Fibroblast of gingiva (primary cell): ENCODE measurements at places on chromosomes 7 and 10.
A peak's percentile ranks its signal among the peaks of the same experiment; 100 is the strongest.

- DNase-seq: no peak
Measured at GRCh38 chr10:36026656-36027390, 384.7 kb upstream of the FZD8 start.

GRCh38 chr7:152402384-152403250 lies 33.2 kb downstream of the KMT2C start:
- no peak for DNase-seq

DNA sequence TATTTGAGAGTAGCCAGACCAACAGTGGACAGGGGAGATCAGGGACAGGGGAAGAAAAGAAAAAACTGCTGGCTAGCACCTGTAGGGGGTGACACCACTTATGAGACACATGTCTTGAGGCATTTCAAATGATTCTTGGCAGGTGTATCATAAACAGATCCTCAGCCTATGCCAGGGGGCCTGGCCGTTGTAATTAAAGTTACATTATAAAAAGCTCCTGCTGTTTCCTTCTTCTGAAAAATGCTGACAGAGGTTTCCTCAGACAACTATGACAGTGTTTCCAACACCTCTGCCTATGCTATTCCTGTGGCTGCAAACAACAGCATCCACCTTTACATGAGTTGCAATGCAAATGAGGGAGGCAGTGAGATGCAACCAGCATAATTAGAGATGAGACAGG lies 281.0 kb upstream of the PTER start:
- DNase-seq: no peak

DNA sequence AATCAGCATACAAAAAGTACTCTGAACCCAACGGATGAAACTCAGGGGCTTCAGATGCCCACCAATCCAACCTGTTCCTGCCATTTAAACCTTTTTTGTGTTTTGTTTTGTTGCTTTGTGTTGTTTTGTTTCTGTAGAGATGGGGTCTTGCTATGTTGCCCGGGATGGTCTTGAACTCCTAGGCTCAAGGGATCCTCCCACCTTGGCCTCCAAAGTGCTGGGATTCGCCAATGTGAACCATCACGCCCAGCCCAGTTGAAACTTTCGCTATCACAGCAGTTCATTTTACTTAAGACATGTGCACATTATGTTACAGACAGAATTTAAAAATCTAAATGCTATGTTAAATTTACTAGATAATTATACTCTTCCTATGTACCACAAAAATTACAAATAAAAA lies 101.6 kb downstream of the SKIDA1 start:
- no peak for DNase-seq

GRCh38 chr10:118901906-118902305 lies 127.6 kb upstream of the NANOS1 start:
- no peak for DNase-seq

- DNase-seq: no peak
Measured at GRCh38 chr10:66591865-66592264, 334.0 kb upstream of the LRRTM3 start.

DNA sequence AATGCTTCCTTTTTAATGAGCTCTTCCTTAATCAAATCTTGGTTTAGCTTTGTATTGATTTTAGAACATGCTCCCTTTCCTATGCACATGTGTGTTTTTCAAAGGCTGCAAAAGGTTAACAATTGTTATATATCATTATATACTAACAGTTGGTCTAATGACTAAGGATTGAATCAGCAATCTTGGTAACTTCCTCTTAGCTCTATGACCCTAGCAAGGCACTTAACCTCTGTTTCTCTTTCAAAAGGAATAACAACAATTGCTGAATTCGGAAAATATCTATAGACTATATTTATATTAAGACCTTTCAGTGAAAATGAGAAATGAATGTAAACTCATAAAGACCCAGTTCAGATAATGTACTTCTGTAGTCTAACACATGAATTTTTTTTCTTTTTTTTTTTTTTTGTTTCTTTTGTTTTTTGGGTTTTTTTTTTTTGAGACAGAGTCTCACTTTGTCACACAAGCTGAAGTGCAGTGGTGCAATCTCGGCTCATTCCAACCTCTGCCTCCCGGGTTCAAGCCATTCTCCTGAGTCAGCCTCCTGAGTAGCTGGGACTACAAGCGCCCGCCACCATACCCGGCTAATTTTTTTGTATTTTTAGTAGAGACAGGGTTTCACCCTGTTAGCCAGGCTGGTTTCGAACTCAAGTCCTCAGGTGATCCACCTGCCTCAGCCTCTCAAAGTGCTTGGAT lies 48.8 kb downstream of the HOXA1 start:
- DNase-seq: peak; percentile 25

DNA sequence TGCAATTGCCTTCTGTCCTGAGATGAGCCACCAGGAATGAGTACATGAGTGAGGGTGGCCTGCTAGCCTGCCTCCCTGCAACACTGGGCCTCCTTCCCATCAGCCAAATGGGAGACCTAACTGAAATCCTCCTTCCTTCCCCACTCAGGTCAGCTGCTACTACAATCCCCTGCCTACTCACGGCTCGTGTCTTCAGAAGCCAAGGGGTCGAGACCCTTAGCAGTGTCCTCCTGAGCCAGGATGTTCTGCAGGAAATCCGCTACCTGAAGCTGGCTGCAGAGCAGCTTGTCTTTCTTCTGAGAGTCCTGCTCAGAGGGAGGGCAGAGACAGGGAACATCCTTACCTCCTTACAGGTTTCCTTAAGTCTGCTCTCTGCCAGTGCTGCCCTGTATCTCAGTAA lies 1.2 kb downstream of the ZWINT start:
- no peak for DNase-seq

DNA sequence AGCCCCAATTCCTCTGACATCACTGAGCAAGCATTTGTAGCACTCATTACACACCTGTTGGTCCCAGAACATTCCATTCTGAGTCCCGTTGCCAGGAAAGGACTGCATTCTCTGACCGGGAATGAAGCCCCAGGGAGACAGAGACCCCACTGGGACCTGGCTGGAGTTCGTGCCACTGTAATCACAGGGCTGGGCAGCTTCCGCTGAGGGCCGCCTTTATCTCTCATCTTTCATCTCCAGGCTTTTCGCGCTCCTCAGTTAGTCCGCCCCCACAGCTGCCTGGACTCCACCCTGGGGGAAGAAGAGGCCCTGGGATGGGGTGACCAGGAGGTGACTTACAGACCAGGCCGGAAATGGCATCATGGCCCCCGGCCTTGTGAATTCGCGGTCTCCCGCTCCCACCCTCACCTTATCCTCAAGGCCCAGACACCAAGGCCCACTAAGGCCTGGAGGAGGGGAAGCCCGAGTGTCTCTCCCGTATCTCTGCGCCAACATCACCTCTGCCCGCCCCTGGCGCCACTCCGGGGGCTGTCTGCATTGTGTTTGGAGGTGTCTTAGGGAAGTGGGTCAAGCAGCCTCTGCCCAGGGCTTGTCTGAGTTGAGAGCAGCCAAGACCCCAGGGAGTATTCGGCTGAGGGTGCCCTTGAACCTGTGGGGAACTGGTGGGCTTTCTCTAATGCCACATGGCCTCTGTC lies 75.4 kb downstream of the PROSER2 start:
- DNase-seq: no peak

DNA sequence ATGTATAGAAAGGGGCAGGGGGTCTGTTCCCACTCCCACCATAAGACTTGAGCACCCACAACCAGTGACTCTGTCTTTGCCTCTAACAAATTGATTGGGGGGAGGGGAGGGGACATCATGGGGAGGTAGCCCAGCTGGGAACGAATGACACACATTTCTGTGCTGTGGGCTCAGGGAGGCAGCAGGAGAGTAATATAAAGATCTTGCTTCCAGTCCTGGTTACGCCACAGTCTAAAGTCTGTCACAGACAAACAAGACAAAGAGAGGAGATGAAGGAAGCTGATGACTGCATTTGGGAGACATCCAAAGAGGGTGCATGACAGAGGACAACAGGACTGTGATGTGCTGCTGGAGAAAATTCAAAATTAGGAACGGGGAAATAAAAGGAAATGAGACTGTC lies 153.9 kb downstream of the ACTR3B start:
- no peak for DNase-seq

GRCh38 chr7:101891936-101892640 lies 74.7 kb downstream of the CUX1 start:
- DNase-seq: peak; percentile 54

DNA sequence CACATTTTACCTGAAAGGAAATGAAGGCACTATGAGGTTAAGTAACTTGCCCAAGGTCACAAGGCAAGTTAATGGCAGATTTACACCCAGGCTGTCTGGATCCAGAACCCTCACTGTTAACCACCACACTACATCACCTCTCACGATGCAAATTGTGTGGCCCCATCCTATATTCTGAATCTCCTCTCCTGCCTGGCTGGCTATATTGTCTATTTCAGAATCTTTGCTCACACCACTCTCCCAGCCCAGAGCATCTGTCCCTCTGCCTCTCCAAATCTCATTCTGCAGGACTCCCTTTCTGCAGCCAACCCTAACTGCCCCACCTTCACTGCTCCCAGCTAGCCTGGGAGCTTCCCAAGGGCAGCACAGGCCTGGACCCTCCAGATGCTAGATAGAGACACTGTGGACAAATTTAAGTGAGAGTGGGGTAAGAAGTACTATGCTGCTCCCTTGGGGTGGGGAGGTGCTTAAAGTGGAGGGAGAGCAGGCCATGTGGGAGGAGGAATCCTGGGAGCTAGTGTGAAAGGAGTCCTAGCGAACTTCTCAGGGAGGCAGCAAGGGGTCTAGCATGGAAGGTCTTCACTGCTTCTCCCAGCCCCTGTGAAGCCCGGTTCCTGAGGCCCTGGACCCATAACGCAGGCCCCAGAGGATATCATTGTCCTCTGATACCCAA lies 786 bp downstream of the CUEDC2 start:
- peak; percentile 66 for DNase-seq

DNA sequence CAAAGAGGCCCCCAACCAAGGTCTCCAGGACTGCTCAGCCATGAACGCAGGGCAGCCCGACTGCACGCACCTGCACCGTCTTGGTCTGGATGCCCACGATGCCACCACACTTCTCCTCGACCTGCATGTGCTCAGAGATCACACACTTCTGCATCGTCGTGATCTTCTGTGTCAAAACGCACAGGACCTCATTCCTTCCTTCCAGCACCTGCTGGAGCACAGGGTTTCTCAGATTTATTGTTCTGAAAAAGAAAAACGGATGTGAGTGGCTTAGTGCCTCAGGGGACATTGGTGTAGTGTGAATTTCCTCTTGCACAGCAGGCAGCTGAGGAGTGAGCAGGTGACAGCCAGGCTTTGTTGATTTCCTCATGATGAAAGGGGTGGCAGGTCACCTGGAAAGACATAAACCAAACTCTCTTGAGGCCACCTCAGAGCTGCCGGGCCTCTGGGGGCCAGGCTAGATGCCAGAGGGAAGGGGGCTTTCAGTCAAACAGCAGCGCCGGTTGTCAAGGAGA lies 38.2 kb downstream of the GSDME start:
- no peak for DNase-seq

- no peak for DNase-seq
Measured at GRCh38 chr10:130040817-130041330, 69.8 kb downstream of the C10orf143 start.

DNA sequence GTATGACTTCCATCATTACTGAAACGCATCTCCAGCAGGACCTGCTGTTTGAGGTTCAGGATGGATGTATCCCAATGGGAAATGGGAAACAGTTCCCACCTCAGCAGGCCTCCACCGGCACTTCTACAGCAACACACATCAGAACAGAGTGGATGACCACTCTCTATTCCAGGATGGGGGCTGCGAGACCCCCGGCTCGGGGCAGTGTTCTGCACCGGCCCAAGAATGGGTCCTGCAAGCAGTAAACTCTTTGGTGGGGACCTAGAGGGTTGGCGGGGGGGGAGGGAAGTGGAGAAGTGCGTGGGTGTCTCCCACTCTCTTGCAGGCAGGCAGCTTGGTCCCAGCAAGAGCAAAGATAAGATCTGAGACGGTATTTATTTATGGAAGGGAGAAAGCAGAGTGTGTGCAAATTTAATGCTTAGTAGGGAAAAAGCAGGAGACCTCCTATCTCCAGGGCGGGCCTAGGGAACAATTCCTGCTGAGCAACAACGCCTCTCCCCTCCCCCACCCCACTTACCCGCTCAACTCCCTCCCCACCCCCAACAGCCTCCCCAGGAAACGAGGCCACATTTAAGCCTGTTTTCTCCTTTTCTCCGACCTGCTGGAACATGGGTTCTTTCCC lies 4.0 kb downstream of the SFMBT2 start:
- DNase-seq: no peak

- DNase-seq: no peak
Measured at GRCh38 chr10:73916761-73917470, 6.0 kb downstream of the PLAU start.

- no peak for DNase-seq
Measured at GRCh38 chr7:155731380-155731779, 80.9 kb downstream of the SHH start.

DNA sequence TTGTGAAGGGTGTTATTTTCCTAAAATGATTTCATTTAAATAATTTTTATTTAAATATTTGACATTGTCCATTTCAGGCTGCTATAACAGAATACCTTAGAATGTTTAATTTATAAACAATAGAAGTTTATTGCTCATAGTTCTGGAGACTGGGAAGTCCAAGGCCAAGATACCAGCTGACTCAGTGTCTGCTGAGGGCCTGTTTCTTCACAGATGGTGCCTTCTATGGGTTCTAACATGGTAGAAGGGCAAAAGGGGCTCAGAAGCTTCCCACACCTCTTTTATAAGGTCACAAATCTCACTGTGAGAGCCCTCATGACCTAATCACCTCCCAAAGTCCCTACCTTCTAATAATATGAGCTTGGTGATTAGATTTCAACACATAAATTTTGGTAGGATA lies 50.7 kb downstream of the MTURN start:
- DNase-seq: no peak

DNA sequence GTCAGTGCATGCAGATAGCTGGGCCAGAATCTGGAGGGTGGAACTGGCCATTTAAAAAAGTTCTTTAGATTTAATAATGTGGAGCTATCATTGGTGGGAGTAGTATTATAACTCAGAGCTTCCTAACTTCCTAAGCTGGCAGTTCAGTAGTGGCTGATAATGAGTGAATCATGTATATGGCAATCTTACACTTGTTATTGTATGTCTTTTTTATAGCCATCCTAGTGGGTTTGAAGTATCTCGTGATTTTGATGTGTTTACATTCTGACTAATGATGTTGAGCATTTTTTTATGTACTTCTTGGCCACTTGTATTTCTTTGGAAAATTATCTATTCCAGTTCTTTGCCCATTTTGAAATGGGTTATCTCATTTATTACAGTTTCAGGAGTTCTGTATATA lies 15.4 kb downstream of the TFAM start:
- no peak for DNase-seq
